ENCODE measurements at places on chromosomes 13 and 19. TPM values are rescaled to one million over a fixed set of nuclear protein-coding genes. Genes with fewer than 3 reads are reported as not detected.

- no peak for DNase-seq
- peaks cover 8% of the 10 kb centered on the region for H3K4me1 ChIP-seq
- no peaks in the 10 kb centered on the region for H3K27me3 ChIP-seq
- no peaks in the 10 kb centered on the region for H3K36me3 ChIP-seq
- no peak overlapping the region for H3K4me3 ChIP-seq
- H3K27ac ChIP-seq, result peak overlapping the region; percentile 30
Measured at GRCh38 chr19:45514376-45515051, 7.2 kb downstream of the VASP start.

GRCh38 chr13:111007209-111007608 lies 92.3 kb upstream of the ANKRD10 start:
- H3K27ac ChIP-seq, result peak overlapping the region; percentile 84
- DNase-seq, result no peak
- no peaks in the 10 kb centered on the region for H3K27me3 ChIP-seq
- no peaks in the 10 kb centered on the region for H3K36me3 ChIP-seq
- peaks cover 7% of the 10 kb centered on the region for H3K4me1 ChIP-seq

DNA sequence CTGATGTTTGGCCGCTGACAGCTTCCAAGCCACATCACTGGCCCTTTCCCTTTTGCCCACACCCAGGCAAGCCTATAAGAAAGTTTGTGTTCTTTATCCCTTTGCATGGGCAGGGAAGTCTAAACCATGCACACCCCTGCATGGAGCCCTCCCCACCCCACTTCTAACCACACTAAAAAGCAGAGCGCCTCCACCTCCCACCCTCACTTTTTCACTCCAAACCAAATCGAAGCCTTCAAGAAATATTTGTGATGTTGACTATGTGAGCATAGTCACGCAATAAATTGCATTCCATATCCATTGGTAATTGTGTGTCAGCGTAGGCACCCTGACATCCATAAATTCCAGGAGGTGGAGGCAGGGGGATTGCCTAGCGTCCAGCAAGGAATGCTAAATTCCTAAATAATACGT lies 104.4 kb upstream of the LSM14A start:
- H3K27me3 ChIP-seq, result no peaks in the 10 kb centered on the region
- H3K4me1 ChIP-seq, result no peaks in the 10 kb centered on the region
- H3K27ac ChIP-seq, result no peak overlapping the region
- no peak for DNase-seq
- H3K4me3 ChIP-seq, result no peak overlapping the region
- H3K36me3 ChIP-seq, result no peaks in the 10 kb centered on the region

DNA sequence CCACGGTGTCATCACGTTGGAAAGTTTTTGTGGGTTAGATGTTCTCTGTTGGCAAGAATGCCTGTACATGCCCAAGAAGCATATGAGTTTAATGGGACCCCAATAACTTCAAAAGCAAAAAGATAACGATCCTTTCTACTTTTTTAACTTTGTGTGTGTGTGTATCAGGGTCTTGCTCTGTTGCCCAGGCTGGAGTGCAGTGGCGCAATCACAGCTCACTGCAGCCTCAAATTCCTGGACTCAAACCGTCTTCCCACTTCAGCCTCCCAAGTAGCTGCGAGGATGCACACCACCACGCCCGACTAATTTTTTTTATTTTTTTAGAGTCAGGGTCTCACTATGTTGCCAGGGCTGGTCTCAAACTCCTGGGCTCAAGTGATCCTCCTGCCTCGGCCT lies 34.3 kb upstream of the TPM4 start:
- no peaks in the 10 kb centered on the region for H3K27me3 ChIP-seq
- no peaks in the 10 kb centered on the region for H3K36me3 ChIP-seq
- H3K4me3 ChIP-seq, result no peak overlapping the region
- H3K27ac ChIP-seq, result no peak overlapping the region
- no peak for DNase-seq

GRCh38 chr13:73096638-73097037 lies 37.8 kb downstream of the KLF5 start:
- H3K4me3 ChIP-seq, result no peak overlapping the region
- H3K27ac ChIP-seq, result no peak overlapping the region
- no peak for DNase-seq
- H3K27me3 ChIP-seq, result no peaks in the 10 kb centered on the region

PNMA8A gene
- total RNA-seq, result 20.4 TPM

SIRT6 gene
- 11.2 TPM for total RNA-seq

DNA sequence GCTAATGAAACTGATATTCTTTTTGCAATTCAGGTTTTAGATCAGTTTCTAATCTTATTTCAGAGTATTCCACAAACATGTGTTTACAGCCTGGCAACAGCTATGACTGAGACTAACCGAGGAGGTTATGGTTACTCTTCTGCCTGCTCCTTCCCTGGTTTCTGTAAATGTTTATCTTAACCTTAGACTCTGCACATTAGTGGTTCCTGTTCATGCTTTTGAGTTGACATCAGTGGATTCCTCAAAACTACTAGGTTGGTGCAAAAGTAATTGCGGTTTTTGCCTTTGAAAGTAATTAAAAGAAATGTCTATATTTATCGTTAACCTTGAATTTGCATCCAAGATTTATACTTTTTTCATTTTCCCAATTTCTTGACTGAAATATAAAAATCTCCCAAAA lies 237.0 kb upstream of the TSHZ3 start:
- no peaks in the 10 kb centered on the region for H3K4me1 ChIP-seq
- no peak overlapping the region for H3K27ac ChIP-seq
- DNase-seq, result no peak

- H3K36me3 ChIP-seq, result no peaks in the 10 kb centered on the region
- no peaks in the 10 kb centered on the region for H3K4me1 ChIP-seq
- H3K27me3 ChIP-seq, result no peaks in the 10 kb centered on the region
- DNase-seq, result no peak
- no peak overlapping the region for H3K4me3 ChIP-seq
Measured at GRCh38 chr19:2332341-2333026, 4.0 kb downstream of the SPPL2B start.

- no peaks in the 10 kb centered on the region for H3K36me3 ChIP-seq
- H3K27me3 ChIP-seq, result no peaks in the 10 kb centered on the region
- H3K4me3 ChIP-seq, result peak within 1 kb of the TSS; percentile 58
- DNase-seq, result peak; percentile 87
- H3K4me1 ChIP-seq, result no peaks in the 10 kb centered on the region
- peak within 1 kb of the TSS; percentile 86 for H3K27ac ChIP-seq
Measured at GRCh38 chr19:7488736-7489353, at the start of gene PEX11G. Gene PEX11G (minus strand): TSS chr19:7489035. CDS start chr19:7489010, 25 bp downstream.

DNA sequence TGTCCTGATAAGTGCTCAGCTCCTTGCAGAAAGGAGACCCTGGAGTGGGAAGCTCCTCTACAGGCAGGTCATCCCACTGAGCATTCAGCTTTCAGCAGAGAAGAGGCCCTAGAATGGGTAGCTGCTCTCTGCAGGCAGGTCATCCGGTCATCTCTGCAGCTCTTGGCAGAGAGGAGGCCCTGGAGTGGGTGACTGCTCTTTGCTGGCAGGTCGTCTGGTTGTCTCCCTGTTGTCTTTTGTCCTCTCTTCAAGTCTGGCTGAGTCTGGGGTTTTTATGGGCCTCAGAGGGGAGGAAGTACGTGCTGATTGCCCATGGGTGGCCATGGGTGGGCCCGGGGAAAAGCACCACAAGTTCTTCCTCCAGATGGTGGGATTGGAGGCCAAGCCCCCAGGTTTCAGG lies 250.3 kb upstream of the EDNRB start:
- H3K4me1 ChIP-seq, result no peaks in the 10 kb centered on the region
- H3K4me3 ChIP-seq, result no peak overlapping the region
- no peak overlapping the region for H3K27ac ChIP-seq
- no peaks in the 10 kb centered on the region for H3K36me3 ChIP-seq

GRCh38 chr13:23394821-23395220 lies 38.7 kb downstream of the SACS start:
- no peak overlapping the region for H3K4me3 ChIP-seq
- H3K36me3 ChIP-seq, result no peaks in the 10 kb centered on the region

- H3K27me3 ChIP-seq, result no peaks in the 10 kb centered on the region
- H3K4me1 ChIP-seq, result no peaks in the 10 kb centered on the region
- DNase-seq, result no peak
- no peak overlapping the region for H3K4me3 ChIP-seq
Measured at GRCh38 chr13:29704648-29705047, 109.2 kb upstream of the SLC7A1 start.

CEACAM8 gene
- not detected for total RNA-seq
